ENCODE measurements at places on chromosomes 6 and 20. TPM values are rescaled to one million over a fixed set of nuclear protein-coding genes. Genes with fewer than 3 reads are reported as not detected.

GRCh38 chr6:111624401-111625098 lies 18.9 kb upstream of the TRAF3IP2 start:
- DNase-seq: no peak

DNA sequence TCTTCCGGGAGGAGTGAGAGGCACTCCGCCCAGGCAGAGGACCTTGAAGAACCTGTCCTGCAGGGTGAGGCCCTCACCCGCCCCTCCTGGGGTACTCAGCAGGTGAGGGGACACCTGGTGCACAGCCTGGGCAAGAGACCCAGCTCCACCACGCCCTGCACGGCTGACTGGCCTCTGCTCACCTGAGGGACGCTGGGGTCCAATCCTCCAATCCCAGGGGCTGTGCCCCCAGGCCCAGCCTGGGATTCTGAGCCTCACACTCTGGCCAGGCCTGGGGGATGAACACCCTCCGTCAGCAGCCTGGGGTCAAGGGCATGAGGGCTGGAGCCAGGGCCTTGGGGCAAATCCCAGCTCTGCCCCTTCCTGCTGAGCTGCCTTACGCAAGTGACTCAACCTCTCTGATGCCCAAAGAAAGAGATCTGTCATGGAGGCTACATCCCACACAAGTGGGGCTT lies 149.9 kb upstream of the PTPN1 start:
- peak; percentile 81 for DNase-seq

DNA sequence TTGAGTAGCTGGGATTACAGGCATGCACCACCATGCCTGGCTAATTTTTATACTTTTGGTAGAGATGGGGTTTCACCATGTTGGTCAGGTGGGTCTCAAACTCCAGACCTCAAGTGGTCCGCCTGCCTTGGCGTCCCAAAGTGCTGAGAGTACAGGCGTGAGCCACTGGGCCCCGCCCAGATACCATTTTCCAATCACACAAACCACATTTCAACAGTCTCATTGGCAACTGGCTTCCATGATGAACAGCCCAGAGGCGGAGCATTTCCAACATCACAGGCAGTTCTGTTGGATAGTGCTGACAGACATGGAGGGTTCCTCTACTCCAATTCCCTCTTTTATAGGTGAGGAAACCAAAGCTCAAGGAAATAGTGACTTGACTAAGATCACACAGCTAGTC lies 43.9 kb upstream of the PLCB4 start:
- DNase-seq: no peak

GRCh38 chr6:15327271-15327670 lies 81.4 kb downstream of the JARID2 start:
- no peak for DNase-seq

- DNase-seq: no peak
These were observed 7.4 kb upstream of the C20orf144 start for GRCh38 chr20:33654680-33655161.

DNA sequence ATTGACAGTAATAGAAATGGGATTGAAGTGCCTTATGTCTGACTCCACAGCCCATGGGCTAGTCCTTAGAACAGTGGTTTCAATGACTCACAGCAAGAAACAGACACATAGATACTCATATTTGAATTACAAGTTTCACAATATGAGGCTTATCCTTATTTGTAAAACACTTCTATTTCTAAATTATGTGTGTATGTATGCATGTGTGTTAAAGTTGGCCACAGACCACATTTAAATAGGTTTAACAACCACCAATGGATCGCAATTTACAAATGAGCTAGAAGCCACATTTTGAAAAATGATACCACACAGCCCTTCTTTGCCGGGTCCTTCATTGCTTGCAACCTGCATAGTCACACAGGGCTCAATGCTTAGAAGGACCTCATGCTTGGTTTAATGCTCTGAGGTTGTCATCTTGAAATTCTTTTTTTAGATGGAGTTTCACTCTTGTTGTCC lies 157.8 kb upstream of the PREP start:
- no peak for DNase-seq

- DNase-seq: peak; percentile 79
These were observed at the start of gene CLIC5 for GRCh38 chr6:46015119-46015968. TSS of gene CLIC5 (minus strand) at chr6:46015860. CDS start at chr6:46015542, 318 bp downstream.

GRCh38 chr20:46119028-46119546 lies 973 bp downstream of the CD40 start:
- no peak for DNase-seq

- no peak for DNase-seq
These were observed 17.5 kb downstream of the CEBPB start for GRCh38 chr20:50208085-50208491.

DNA sequence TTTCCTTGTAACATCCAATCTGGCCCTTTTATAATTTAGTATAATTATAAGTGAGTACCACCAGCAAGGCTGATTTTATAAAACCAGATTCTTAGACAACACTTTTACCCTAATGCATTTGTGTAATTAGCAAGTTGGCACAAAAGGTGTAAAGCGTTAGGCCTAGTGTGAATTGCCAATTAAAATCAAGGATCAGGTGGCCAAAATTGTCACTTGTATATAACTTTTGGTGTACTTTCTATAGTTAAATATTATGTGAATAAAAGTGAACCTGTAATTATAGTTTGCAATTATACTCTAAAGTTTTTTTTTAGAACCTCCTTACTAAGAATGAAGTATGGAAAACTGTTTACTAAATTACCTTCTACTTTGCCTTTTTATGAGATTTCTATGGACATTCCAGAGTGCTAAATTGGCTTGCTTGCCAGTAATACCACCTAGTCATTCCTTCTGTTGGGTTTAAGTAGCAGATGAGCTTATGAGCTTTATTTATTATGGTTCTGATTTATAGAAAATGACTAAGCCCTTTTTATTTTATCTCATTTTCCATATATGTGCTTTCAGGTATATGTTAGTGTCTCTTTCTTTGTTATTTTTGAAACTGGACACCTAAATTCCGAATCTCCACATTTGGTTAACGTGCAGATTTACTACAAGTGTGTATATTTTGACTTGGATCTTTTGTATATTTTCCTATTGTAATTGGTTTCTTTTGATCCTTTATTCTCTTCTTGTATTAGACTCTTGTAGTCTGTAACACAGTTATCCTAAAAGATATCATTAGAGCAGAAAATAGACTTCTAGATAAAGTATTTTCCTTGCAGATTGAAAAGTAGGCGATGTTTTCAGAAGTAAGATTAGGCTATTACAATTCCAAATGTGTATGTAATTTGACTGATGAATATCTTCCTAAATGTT lies 3.9 kb downstream of the STXBP5 start:
- DNase-seq: no peak

DNA sequence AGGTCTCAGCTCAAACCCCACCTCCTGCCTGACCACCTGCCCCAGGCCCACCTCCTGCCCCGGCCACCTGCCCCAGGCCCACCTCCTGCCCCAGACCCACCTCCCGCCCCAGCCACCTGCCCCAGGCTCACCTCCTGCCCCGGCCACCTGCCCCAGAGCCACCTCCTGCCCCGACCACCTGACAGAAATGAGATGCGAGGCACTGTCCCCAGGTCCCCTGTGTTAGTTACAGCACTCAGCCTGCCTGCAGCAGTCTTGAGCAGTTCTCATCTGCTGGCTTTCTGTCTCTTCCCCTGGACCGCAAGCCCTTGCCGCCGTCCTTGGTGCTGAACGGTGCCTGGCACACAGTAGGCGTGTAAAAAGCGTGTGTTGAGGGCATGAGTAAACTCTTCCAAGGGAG lies 79.5 kb downstream of the CDH4 start:
- DNase-seq: no peak

DNA sequence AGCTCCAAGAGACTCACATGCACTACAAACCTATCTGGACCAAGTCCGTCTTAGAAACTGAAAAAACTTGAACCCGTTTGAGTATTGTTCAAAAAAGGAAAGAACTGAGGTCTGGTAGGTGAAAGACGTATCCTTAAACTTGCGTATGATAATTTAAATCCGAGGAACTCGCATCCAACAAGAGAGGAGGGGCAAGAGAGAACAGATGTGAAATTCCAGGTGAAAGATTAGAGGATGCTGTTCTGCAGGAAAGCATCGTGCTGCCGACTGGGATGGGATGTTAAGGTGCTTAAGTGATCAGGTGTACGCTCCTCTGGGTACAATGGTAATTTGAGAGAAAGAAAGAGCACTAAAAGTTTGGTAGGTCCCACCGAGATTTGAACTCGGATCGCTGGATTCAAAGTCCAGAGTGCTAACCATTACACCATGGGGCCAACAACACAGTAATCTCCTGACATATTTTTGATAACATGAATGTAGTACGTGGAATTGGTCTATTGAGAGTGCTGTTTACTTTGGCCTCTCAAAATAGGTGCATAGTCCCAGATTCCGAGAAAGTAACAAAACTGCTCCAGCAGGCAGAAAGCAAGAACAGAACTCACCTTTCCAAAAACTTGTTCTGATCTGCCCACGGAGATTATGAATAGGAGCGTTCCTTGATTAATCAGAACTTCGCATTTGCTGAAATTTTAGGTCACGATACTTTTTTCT lies 53.5 kb upstream of the BTN3A2 start:
- DNase-seq: peak; percentile 60

DNA sequence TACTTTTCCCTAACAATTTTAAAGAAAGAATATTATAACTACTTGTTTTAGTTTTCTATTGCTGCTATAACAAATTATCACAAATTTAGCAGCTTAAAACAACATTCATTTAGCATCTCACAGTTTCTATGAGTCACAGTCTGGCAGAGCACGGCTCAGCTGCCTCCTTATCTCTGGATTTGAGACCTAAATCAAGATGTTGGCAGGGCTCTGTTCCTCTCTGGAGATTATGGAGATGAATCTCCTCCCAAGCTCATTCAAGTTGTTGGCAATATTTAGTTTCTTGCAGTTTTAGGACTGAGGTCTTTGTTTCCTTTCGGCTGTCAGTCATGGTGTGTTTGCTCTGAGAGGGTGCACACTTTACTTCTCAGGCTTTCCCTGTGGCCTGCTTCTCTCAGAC lies 1065.8 kb upstream of the EYS start:
- DNase-seq: no peak

DNA sequence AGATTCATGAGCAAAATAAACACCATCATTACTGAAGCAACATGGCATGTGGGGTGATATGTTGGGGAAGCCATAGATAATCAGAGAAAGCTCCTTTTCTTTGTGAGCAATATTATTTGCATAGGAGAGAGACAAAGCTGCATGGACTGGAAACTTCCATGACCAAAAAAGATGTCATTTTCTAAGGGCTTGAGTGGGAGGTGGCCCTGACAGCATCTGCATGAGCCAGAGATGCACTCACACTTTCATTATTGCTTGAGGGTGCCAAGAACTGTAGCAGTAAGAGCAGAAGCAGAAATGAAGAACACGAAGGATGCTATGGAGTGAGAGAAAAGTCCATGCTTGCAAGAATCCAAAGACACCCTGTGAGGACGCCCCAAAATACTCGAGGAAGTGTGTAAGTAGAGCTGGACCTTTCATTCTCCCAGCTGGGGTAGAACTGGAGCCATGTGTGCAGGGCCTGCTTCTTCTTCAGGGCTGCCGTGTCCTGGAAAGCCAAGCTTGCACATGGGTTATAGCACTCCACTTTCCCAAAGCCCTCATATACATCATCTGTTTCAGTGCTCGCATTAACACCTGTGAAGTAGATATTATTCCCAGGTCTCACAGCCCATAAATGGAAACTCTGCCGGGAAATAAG lies 851.2 kb downstream of the DHX35 start:
- DNase-seq: no peak

Gene CALHM4
- total RNA-seq: not detected

Gene ENPP5
- total RNA-seq: 4.0 TPM

Gene BCAS1
- total RNA-seq: 39.4 TPM

Gene GCNT2
- 22.3 TPM for total RNA-seq
